ENCODE measurements at places on chromosomes 4 and X.

DNA sequence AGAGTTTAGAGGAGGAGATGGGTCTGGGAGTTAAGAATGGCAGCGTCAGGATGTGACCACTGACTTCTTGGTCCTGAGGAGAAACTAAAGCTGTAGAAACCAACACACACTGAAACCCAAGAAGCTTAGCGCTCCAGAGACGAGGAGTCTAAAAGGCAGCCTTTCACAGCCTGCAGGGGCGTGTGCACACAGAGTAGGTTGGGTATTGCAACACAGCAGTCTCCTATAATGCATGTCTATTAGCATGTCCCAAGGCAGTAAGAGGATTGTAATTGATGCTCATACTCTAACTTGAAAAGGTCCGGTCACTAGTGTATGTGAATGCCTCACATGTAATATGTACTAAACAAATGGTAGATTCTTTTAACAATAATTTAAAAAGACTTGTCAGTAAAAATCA is 57.4 kb downstream of the PTTG2 start:
- no peak for DNase-seq

- no peak for DNase-seq
Measured at GRCh38 chr4:125390126-125390525, 75.4 kb downstream of the FAT4 start.

GRCh38 chr4:102623622-102624021 is 122.5 kb downstream of the NFKB1 start:
- DNase-seq: no peak

DNA sequence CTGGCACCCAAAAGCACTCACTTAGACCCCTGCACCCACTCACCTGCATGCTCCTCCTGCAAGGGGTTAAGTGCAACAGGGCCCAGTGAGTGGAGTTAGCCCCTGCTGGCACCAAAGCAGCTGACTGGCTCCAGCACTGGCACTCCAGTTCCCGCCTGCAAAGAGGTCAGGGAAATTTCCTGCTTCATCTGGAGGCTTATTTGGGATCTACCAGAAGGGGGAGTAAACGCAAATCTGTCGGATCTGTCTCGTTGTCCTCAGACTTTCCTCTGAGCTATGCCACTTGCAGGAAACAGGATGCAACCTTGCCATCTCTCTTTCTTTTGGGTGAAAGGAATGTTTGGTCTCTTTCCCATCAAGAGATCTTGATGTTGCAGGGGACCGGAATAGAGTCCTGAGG is 435.6 kb downstream of the PCDH10 start:
- no peak for DNase-seq

DNA sequence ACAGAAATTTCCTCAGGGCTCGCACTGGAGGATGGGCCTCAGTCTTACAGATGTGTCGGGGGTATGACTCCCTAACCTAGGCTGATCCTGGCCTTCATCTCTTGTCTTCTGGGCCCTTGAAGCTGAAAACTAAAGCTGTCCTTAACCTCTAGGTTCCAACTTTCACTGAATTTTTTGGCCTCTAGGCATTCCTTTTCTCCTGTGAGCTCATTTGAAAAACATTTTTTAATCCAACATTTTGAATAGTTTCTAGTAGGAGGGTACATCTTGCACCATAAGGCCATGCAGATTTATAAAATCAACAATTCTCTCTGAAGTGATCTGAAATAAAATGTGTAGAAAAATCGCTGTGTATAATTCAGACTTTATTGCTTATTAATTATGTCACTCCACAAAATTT is 19.7 kb downstream of the RWDD4 start:
- no peak for DNase-seq

Data from activated T-cell treated with anti-CD3 and anti-CD28 coated beads for 24 hours (primary cell).